ENCODE measurements at places on chromosomes 5 and 9.
A peak's percentile ranks its signal among the peaks of the same experiment; 100 is the strongest.

DNA sequence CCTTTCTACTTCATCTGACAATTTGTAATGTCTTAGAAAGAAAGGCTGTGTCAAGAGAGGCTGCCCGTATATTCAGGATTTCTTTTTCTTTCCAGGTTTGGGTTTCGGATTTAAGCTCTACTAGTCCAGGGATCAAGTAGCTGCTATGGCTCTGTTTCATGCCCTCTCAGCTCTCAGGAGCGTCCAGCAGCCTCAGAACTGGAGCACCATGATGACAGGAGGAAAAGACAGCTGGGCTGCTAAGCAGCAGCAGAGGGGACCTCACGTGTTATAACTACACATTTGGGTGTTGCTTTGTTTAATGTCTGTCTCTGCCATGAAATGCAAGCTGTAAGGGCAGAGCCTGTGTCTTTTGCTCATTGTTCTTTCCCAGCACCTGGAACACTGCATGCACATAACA is 28.5 kb downstream of the TBC1D2 start:
- DNase-seq, result no peak

DNA sequence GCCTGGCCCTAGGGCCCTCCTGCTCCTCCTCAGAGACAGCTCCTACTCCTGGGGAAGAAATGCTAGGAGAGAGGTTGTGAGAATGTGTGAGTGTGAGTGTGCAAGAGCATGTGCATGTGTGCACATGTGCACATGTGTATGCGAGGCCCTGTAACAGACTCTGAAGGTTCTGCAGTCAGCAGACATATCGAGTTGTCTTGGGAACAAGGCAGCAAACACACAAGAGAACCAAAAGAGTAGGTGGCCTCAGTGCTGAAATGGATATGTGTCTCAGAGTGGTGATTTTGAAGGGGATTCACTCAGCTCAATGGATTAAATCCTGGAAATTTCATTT is 50.5 kb downstream of the MVB12B start:
- DNase-seq, result no peak

GRCh38 chr5:119412279-119413227 is 39.7 kb upstream of the HSD17B4 start:
- no peak for DNase-seq

- no peak for DNase-seq
These were observed 211.2 kb downstream of the NXNL2 start for GRCh38 chr9:88746029-88746742.

DNA sequence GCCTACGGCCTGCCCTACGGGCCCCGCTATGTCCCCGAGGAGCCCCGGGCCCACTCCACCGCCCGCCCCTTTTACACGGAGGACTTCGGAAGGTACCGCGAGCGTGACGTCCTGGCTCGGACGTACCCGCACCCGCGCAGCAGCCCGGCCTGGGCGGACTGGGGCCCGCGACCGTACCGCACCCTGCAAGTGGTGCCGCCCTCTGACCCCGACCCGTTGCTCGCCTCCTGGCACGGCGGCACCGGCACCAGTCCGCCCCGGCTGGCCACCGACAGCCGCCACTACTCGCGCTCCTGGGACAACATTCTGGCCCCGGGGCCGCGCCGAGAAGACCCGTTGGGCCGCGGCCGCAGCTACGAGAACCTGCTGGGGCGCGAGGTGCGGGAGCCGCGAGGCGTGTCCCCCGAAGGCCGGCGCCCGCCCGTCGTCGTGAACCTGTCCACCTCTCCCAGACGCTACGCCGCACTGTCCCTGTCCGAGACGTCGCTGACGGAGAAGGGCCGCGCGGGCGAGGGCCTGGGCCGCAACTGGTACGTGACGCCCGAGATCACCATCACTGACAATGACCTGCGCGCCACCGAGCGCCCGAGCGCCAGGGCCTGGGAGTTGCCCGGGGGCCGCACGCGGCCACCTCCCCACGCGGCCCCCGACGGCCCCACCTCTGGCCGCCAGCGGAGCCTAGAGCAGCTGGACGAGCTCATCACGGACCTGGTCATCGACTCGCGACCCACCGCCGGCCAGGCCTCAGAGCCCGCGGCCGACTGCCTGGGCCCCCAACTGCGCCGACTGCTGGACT is 3.4 kb downstream of the AJM1 start:
- DNase-seq, result no peak

GRCh38 chr5:140978260-140978659 is 12.0 kb downstream of the PCDHAC2 start:
- no peak for DNase-seq

DNA sequence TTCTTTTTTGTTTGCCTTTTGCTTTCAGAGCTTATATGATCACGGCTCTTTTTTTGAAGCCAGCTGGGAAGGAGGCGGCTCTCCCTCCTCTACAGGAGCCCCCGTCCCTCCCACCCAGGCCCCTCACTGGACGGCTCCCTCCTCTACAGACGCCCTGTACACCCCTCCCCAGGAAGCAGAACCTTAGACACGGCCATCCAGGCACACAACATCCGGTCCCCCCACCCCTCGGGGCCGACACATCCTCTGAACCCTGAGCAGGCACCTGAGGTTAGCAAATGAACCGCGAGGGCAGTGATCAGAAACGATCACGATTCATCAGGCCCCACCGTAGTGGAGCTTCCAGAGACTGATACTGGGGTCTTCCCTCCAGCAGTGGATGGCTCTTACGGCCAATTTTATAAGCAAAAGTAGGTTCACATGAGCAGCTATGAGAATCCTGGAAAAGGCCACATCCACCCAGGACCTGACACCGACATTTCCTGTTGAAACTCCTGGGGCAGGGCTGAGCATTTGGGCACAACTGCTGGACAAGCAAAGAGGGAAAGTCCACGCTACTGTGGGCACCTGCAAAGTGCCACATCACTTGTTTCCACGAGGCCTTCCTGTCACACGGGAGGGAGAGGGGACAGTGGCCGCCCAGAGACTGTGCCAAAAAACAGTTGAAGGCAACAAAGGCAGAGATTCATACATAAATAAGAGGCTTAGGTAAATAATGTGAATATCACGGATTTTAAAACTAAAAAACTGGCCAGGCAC is 78.9 kb downstream of the SEMA4D start:
- peak; percentile 89 for DNase-seq
